ENCODE measurements at places on chromosomes 7 and 10.

- DNase-seq = no peak
Measured at GRCh38 chr10:128149267-128150014, 23.2 kb upstream of the MKI67 start.

DNA sequence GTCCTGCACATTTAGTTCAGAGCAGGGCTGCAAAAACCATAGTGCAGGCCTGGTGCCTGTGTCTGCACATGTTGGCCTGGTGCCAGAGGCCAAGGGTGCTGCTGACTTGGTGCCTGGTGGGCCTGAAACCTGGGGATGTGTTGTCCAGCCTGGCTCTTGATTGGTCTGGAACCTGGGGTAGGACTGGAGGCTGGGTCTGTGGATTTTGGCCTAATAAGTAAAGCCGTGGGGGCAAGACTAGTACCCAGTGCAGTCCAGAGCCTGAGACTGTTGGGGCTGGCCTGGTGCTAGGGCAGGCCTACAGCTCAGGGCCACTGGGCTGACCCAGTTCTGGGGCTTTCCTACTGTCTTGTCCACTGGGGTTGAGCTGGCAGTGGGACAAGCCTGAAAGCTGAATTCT lies 817.9 kb downstream of the DNAJB9 start:
- no peak for DNase-seq

GRCh38 chr7:139647814-139648390 lies 124.4 kb downstream of the CLEC2L start:
- no peak for DNase-seq

- DNase-seq = no peak
Measured at GRCh38 chr10:10989669-10990068, 28.0 kb upstream of the CELF2 start.

DNA sequence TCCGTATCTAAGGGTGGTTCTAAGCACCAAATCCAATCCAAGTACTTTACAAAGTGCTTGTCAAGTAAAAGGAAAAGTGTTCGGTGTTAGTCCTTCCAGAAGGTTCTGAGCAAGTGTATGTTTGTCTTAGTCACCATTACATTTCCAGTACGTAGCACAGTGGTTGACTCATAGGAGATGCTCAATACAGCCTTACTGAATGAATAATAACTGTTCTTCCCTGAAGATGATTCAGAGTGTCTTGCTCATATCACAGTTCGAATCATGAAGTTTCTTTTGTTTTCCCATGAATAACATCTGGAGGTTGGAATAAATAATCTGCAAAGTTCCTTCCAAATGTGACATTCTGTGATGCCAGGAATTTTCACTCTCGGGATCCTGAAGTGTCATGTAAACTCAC lies 53.4 kb downstream of the WNT2 start:
- DNase-seq = no peak

GRCh38 chr10:78205457-78206016 lies 171.9 kb downstream of the RPS24 start:
- no peak for DNase-seq

- DNase-seq = no peak
Measured at GRCh38 chr10:33539116-33539515, 204.6 kb upstream of the NRP1 start.

All from midbrain (tissue), 1 donor.